ENCODE measurements at places on chromosomes 3 and 15. TPM values are rescaled to one million over a fixed set of nuclear protein-coding genes. Genes with fewer than 3 reads are reported as not detected.

PSMD6 gene
- 60.9 TPM for total RNA-seq

COL6A5 gene
- total RNA-seq = not detected

PLCH1 gene
- 3.4 TPM for total RNA-seq

FAM3D gene
- total RNA-seq = not detected

- no peak for DNase-seq
- no peak overlapping the region for H3K27ac ChIP-seq
- no peaks in the 10 kb centered on the region for H3K27me3 ChIP-seq
- no peak overlapping the region for H3K4me3 ChIP-seq
- no peaks in the 10 kb centered on the region for H3K36me3 ChIP-seq
- H3K4me1 ChIP-seq = no peaks in the 10 kb centered on the region
Observed at GRCh38 chr3:172716476-172716875, 5.6 kb upstream of the NCEH1 start.
